ENCODE measurements at places on chromosomes 13 and 19. TPM values are rescaled to one million over a fixed set of nuclear protein-coding genes. Genes with fewer than 3 reads are reported as not detected.

The RETN gene
- total RNA-seq = not detected

The ATP4B gene
- total RNA-seq = not detected

The NCR1 gene
- total RNA-seq = not detected

The B3GNT3 gene
- 0.19 TPM for total RNA-seq

The ELSPBP1 gene
- not detected for total RNA-seq

The CCDC70 gene
- not detected for total RNA-seq

The MEIOSIN gene
- total RNA-seq = not detected

The RNF113B gene
- not detected for total RNA-seq

The GRIK5 gene
- 2.2 TPM for total RNA-seq

The OR7D2 gene
- total RNA-seq = 0.14 TPM

The IL11 gene
- total RNA-seq = not detected

The ZNF468 gene
- total RNA-seq = 8.0 TPM

The KIR3DL1 gene
- not detected for total RNA-seq

The SIGLECL1 gene
- total RNA-seq = not detected

The SLC10A2 gene
- not detected for total RNA-seq

The LIN7B gene
- total RNA-seq = 3.4 TPM

The PINLYP gene
- total RNA-seq = 3.2 TPM

The TMC4 gene
- not detected for total RNA-seq

Data from activated naive CD4-positive, alpha-beta T cell treated with anti-CD3 and anti-CD28 coated beads for 36 hours (primary cell).